Islet precursor cell (in vitro differentiated cells): ENCODE measurements at places on chromosomes 2 and 18.
A peak's percentile ranks its signal among the peaks of the same experiment; 100 is the strongest.

GRCh38 chr2:170695521-170696410, 19.4 kb upstream of the SP5 start:
- DNase-seq: no peak

- no peak for DNase-seq
These were observed 154.7 kb upstream of the ETAA1 start for GRCh38 chr2:67242456-67242855.

DNA sequence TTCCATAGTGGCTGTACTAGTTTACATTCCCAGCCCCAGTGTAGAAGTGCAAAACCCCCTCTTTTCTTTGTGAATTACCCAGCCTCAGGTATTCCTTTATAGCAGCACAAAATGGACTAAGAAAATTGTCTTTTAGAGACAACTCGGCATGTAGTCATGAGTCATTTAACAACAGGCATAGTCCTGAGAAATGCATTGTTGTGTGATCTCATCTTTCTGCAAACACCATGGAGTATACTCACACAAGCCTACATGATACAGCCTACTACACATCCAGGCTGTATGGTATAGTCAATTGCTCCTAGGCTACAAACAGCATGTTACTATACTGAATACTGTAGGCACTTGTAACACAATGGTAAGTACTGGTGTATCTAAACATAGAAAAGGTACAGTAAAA, 44.4 kb upstream of the MBP start:
- DNase-seq: no peak

DNA sequence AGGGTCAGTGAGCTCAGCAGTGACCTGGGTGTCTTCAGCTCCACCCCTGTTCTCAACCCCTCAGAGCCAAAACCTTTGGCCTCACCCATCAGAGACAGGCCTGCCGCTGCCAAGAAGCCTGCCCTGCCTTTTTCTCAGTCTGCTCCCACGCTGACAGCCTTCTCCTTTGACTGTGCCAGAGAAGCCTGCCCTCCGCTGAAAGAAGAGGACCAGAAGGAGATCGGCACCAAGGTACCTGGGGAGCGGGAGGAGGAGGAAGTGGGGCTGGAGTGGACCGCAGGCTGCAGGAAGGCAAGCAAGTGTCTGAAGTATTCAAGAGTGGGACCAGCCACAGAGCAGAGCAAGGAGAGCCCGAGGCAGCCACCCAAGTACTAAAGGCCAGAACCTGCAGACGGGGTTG, 33.2 kb downstream of the TOGARAM2 start:
- no peak for DNase-seq

DNA sequence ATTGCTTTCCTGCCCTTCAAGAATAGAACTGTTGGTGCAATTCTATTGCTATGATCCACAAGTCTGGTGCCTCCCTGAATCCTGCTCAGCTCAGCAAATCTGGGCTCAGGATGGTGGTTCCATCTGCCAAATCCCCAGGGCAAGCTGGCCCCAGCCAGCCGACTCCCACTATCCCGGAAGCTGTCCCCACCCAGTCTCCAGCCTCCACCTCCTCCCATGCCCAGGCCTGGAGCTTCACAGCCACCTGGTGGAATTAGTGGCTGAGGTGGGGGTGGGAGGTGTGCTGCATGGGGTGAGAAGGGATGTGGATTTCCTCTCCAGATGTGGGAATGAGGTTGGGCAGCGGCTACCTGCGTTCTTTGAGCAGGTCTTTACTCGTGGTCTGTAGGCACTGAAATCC, 119.3 kb upstream of the SMAD2 start:
- DNase-seq: no peak

- DNase-seq: no peak
These were observed 1081.4 kb upstream of the NRXN1 start for GRCh38 chr2:52113338-52113737.

- peak; percentile 69 for DNase-seq
These were observed 75.8 kb downstream of the PHLPP1 start for GRCh38 chr18:62790871-62791772.

DNA sequence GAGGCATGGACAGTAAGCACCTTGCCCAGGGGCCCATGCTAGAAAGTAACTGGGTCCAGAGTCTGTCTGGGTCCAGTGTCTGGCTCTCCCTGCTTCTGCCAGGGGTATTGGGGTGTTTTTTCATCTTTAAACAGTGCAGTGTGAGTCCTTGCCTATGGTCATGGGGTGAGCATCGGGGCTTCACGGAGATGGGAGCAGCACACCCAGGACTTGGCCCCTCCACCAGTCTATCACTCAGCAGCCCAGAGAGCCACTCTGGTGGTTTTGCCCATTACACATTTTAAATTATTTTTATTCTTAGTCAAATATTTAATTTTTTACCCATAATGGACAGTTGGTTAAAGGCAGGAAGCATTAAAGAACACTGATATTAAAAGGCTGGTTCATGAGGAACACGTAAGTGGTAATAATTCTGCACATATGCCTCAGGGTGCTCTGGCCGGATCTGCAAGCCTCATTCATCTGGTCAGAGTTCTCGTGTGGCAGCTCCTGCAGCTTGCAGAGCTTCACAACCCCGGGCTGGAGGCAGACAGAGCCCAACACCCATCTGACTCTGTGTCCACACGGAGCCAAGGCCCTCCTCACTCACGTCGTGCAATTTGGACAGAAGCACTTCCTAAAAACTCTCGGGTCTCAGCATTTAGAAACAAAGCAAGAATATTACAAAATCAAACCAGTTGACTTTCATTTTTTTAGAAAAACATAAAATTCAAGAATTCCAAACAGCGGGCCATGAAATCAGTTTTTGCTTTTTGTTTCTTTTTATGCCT, 204.1 kb downstream of the CTIF start:
- no peak for DNase-seq

DNA sequence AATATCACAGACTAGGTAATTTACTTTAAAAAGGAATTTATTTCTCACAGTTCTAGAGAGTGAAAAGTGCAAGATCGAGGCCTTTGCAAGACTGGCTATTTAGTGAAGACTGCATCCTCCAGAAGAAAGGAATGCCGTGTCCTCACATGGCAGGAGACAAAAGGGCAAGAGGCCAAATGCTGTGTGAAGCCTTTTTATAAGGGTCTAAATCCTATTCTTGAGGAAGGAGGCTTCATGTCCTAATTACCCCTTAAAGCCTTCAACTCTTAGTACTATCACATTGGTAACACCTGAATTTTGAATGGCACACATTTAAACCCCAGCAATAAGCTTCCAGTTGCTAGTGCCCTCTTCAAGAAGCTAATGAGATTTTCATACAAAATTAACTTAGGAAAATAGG, 1882.3 kb upstream of the PIK3C3 start:
- no peak for DNase-seq

DNA sequence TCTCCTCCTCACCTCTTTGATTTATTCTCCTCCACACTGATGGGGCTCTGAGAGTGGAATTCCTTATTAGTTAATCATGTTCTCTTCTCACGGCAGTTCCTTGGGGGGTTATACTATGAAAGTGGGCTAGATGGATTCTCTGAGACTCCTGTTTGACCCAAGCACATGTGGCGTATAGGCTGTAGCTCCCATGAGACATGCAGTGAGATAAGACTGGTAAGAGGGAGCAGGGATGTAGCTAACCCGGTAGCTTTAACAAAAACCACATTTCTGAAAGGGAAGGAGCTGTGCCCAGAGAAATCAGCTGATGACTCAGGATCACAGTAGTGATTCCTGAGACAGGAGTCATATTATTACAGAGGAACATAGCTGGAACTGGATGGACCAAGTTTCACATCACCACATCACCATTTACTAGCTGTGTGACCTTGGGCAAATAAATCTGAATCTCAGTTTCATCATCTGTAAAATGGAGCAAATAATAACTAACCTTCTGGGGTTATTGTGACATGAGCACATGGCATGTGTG, 82.9 kb downstream of the CRIM1 start:
- DNase-seq: peak; percentile 70

DNA sequence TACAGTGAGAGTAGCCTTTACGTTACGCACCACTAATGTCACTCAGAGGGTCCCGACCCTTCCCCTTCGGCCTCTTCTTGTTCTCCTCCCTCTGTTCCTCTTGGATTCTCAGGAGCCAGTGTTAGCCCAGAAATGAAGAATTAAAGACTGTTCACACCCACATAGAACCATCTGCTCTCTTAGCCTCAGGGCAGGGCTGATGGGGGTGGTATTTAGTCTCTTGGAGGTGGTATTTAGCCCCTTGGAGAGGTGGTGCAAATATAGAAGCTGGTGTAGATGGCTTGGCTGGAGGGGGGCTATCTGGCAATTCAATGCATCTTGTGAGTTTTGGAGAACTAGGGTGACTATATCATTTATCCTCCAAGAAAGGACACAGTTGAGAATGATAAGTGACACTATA, 286.5 kb downstream of the PRKCE start:
- peak; percentile 19 for DNase-seq

- peak; percentile 98 for DNase-seq
These were observed 33.9 kb downstream of the STAT1 start for GRCh38 chr2:190979906-190980629.
